ENCODE measurements at places on chromosomes 7 and 10.

DNA sequence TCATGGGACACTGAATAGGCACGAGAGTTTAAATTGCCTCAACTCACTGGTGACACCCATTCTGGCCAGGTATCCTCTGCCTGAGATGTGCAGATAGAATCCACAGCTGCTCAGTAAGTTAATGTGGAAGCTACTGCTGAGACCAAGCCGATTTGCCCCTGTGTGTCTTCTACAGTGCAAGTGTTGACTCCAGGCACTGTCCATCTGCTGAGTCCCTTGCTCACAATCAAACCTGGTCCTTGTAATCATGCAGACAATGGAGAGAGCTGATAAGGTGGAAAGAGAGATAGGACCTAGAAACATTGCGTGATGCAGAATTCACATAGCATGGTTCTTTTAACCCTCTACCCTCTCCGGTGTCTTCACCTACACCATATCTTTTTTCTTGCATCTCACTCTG lies 101.4 kb downstream of the ITGB8 start:
- no peak for DNase-seq

GRCh38 chr10:5942474-5942873 lies 34.9 kb downstream of the IL15RA start:
- no peak for DNase-seq

DNA sequence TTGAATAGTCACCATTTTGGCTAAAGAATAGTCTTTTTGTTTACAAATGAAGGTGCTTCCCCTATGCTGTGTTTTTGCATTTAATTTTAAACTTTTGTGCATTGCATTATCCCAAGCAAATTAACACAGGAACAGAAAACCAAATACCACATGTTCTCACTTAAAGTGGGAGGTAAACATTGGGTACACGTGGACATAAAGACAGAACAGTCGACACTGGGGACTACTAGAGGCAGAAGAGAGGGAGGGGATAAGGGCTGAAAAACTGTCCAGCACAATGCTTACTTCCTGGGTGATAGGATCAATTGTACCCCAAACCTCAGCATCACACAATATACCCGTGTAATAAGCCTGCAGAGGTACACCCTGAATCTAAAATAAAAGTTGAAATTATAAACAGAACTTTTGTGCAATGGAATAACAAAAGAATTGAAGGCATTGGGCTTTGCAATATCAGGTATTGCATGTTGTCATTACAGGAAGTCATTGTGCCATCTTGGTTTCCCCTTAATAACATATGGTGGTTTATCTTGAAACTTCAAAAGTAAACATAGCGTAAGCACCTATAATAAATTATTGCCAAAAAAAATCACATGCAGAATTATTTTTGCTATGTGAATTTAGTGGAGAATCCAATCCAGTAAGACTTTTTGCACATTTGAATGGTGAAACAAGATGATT lies 16.1 kb downstream of the ADD3 start:
- DNase-seq = no peak

GRCh38 chr7:30146127-30146612 lies 11.4 kb downstream of the MTURN start:
- DNase-seq = peak; percentile 25

- peak; percentile 91 for DNase-seq
Measured at GRCh38 chr10:52353960-52354394, 39.9 kb downstream of the DKK1 start.

GRCh38 chr7:82714883-82715282 lies 271.3 kb upstream of the CACNA2D1 start:
- DNase-seq = no peak

- DNase-seq = no peak
Measured at GRCh38 chr10:77034240-77034639, 603.4 kb downstream of the KCNMA1 start.

All from mesenchymal stem cell (in vitro differentiated cells and primary cell).